ENCODE measurements at places on chromosomes 3 and 15.

DNA sequence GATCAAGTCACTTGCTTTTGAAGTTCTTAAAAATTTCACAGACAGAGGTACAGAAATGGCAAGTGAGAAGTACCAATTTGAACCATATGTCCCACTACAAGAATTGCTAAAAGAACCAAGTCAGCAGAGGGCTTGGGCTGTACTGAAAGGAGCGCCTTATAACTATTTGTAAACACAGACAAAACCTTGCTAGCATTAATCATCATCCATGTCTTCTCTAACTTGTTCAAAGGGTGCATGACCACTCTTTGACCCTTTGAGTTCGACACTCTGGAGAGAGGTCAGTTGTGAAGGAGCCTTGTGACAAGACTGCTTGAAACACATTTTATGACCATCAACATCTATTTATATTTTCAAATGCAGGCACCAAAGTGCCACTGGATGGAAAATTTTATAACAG, 191.7 kb downstream of the PDZRN3 start:
- DNase-seq: no peak

DNA sequence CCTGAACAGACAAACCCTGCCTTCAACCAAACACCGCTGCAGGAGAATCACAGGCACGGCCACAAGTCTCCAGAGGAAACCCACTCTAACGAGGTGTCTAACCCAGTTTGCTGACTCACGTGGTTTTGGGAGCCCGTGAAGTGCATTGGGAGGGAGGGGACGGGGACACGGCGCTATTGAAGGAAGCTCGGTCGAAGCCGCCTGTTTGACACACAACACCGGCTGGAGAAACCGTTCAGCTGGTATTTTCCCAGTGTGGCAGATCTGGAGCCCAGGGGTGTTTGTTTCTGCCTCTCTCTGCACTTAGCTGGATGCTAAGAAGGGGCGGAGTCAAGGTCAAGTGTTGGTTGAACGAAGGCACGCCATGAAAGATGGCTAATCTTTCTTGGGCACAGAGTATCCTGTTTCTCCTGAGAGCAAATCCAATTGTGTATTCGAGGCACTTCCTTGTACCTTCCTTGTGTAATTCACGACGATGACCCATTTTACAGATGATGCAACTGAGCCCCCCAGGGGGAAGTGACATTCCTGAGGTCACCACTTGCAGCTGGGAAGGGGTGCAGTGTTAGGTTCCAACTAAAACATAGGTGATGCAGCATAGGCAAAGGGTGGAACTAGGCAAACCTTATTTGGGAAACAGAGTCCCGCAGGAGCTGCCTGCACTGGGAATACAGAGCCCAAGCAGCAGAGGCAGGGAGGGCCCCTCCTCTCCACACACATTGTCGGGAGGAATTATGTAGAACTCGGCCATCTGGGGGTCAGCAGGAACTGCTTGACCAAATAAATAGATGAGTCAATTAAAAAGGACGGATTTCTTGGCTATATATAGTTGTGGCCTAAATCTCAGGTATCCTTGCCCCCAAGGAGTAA, 22.5 kb downstream of the SLC6A6 start:
- peak; percentile 73 for DNase-seq

DNA sequence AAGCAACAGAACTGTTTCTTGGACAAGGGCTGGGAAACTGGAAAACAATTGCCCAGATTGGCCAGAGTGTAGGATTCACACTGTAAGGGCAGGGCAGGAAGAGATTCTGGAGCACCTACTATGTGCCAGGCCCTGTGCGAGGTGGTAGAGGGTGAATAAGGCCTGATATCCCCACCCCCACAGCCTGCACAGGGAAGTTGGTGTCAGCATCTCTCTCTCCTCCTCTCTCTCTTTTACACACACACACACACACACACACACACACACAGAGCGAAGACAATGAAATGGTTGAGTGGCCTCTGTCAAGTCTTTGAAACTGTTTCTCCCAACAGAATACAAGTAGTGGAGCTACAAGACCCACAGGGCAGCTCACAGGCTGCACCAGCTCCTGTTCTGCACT, 47.1 kb upstream of the SLCO2A1 start:
- no peak for DNase-seq

GRCh38 chr3:194637066-194637465, 3.8 kb upstream of the TMEM44 start:
- DNase-seq: no peak

DNA sequence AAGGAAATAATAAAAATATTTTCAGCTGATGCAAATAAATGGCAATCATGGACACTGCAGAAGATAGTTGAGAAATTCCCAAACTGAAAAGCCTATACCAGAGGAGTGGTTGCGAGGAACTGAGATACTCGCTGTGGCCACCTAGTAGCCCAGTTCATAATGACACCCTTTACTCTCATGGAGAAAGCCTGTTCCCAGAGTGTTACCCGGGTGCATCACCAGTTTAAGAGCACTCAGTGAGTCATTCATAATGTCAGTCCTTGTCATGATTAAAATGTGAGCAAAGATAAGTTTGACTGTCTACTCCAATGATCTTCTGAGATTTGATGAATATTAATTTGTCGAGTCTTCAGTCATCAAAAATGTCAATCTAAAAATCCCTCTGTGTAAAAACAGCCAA, 138.4 kb upstream of the LRRC3B start:
- no peak for DNase-seq
